ENCODE measurements at places on chromosomes 12 and 14.

DNA sequence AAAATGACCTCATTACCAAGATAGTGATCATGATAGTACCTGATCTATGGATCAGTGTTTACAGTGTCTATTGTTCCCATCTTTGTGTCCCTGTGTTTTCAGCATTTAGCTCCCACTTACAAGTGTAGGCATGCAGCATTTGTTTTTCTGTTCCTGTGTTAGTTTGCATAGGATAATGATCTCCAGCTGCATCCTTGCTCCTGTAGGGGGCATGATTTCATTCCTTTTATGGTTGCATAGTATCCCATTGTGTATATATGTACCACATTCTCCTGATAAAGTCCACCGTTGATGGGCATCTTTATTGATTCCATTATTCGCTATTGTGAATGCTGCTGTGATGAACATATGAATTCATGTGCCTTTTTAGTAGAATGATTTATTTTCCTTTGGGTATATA, 215.4 kb upstream of the NAV3 start:
- no peak for DNase-seq

GRCh38 chr12:15856097-15856982, 25.8 kb upstream of the STRAP start:
- DNase-seq: no peak

GRCh38 chr12:109728921-109729320, 15.3 kb downstream of the FAM222A start:
- no peak for DNase-seq

- no peak for DNase-seq
Observed at GRCh38 chr12:93167331-93167730, 210.4 kb upstream of the NUDT4 start.

GRCh38 chr14:34328178-34328577, 133.9 kb downstream of the SPTSSA start:
- no peak for DNase-seq

GRCh38 chr12:2416158-2416557, 363.4 kb downstream of the CACNA1C start:
- no peak for DNase-seq

DNA sequence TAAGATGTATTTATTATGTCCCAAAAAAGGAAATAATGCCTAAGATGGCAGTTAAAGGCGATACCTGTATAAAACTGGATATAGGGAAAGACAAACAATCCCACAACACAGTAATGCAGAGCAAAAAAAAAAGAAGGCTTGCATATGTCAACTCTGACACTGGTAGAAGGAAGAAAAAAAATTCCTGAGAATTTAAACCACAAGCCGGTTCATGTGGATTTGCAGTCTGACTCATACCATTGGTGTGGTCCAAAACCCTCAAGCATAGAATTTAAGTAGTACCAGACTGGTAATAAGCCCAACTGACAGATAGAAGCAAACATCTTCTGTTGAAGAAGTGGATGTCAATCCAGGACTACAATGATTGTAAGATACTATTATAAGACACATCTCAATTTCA, 7.2 kb downstream of the DNAI7 start:
- no peak for DNase-seq

GRCh38 chr14:20631023-20631879, 10.2 kb downstream of the OR6S1 start:
- DNase-seq: no peak

- no peak for DNase-seq
Observed at GRCh38 chr12:58976146-58976545, 55.8 kb upstream of the LRIG3 start.

GRCh38 chr14:64550621-64551333, 1.0 kb downstream of the PPP1R36 start:
- DNase-seq: no peak

- no peak for DNase-seq
Observed at GRCh38 chr12:119071638-119072231, 90.4 kb downstream of the SRRM4 start.

DNA sequence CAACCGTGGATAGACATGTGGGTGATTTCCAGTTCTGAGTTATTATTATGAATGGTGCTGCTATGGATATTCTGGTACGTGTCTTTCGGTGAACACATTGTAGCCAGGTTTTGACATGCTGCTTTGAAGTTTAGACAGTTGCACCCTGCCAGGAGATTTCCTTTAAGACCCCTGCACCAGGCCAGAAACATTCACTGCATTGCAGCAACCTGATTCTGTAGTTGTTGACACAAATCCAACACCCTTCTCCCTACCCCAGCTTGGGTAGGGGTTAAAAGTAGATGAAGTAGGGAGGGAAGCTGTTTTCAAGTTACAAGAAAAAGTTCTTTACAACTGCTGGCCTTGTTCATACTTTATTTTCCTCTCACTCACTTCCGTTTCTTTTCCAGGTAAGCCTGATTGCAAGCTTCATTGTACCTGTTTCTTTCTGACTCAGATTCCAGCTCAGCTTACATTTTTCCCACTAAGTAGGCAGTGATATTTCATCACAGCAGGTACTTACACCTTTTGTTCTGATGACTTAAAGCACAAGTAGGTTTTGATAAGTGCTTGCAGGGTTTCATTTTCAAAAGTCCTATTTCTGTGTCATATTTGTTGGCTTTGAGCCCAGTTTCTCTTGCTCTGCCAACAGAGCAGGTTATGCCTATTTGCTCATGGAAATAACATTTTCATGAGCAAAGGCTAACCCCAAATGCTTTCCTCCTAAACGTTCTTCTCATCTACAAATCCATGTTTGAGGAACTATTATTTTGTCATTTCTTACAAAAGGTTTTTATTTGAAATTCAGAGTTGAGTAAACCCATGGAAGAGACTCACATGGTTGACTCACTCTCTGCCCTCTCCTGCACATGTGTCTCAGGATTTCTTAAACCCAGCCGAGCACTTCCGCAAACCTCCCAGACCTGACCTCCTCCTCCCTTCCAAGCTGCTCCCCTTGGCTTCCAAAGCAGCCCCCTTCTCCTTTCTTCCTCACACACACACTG, 12.1 kb upstream of the LTA4H start:
- DNase-seq: no peak

GRCh38 chr12:24127919-24128721, 178.7 kb upstream of the SOX5 start:
- DNase-seq: no peak

DNA sequence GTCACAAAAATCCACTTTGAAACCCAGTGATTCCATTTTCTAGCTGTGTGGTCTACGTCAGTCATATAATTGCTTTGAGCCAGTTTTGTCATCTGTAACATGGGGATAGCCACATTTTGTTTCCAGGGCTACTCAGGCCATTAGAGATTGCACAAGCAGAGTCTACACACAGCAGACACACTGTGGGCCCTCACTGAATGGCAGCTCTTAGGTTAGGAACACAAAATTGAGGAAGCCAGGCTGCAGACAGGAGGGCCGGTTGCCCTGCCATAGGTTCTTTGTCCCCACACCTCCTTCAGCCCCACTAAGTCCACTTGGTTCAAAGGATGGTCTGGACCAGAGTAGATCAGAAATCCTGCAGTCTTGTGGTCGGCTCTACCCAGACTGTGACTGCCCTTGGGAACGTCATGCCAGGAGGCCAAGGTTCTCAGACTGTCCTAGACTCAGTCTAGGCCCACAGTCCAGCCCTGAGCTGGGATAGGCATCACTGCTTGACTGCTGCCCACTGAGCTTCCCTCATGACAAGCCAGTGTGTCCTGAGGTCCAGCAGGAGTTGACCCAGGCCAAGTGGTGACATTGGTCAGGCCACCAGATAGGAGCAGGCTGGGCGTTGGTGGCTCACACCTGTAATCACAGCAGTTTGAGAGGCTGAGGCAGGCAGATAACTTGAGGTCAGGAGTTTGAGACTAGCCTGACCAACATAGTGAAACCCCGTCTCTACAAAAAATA, 3.8 kb upstream of the MYH7 start:
- DNase-seq: no peak

GRCh38 chr12:76714415-76714814, 49.5 kb upstream of the ZDHHC17 start:
- DNase-seq: no peak

GRCh38 chr14:100130521-100130920, 28.9 kb downstream of the DEGS2 start:
- DNase-seq: no peak

DNA sequence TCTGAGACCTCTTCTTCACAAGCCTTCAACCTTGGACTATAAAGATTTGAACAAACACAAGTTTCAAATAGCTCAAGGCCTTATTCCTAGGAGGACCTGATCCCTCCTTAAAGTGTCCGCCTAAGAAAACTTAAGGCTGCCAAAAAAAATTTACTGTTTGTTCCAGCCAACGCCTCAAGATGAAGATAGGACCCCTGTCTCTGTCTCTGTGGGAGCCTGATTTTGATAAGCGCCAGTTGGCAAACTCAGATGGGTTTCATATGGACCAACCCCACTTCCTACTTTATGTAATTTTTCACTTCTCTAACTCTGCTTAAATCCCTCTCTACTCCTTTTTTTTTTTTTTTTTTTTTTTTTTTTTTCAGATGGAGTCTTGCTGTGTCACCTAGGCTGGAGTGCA, 11.0 kb downstream of the FKBP3 start:
- no peak for DNase-seq

DNA sequence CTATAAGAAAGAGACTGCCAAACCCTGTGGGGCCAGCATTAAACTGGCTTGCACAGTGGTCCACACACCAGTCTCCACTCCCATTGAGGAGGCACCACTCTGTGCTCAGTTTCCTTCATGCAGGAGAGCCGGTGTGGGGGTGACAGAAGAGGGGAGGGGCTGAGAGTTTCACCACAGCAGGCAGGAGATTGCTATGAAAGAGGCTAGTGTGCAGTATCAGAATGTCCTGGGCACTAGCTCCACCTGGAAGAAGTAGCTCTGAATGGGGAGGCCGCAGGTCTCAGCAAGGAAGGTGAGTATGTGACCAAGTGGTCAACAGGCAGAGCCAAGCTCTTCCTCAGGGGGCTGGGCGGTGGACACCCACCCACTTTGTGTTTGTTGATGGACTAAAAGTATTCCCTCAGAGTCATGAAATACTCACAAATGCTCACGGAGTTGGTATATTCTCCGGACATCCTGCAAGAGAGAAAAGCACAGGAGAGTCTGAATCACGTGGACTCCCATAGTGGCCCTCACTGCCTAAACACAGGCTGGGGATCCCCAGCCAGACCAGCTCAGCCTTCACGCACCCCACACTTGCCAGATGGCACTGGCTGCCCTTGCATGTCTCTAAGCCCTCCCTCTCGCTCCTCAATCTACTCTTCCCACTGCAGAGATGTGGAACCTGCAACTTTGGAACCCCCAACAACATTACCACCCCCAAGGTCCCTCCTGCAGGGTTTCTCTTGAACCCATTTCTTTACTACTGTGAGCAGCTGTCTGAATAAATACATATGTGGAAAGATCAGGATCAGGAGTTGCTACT, 7.8 kb upstream of the KRT72 start:
- no peak for DNase-seq

DNA sequence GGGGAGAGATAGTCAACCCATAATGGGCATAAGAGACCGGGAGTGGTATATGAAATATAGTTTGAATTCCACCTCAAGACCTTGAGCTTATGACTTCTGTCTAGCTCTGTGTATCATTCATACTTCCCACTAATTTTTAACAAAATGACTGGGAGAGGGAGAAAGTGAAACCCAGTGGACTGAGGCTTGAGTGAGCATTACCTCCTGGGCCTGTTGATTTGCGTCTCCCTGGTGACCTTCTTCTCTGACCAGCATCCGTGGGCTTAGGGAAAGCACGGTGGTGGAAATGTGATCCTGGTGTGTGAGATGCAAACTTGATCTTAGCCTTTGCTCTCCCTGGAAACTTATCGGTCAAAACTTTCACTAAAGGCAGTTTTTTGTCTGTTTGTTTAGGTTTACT, 207.9 kb upstream of the BCL2L14 start:
- no peak for DNase-seq

DNA sequence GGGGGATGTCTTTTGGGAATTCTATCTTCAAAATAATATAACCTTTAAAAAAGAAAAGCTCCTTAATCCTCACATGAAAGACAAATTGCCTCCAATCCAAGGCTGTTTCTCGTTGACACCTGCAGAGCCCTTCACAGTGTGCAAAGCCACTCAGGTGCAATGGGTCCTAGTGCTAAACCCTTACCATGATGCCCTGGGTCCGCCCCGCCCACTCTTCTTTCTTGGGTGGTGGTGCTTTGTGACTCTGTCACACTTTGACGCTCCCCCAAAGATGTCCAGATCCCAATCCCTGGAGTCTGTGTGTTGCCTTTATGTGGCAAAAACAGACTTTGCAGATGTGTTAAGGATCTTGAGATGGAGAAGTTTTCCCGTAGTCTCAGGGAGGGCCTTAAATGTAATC, 29.7 kb downstream of the CLMN start:
- DNase-seq: no peak

DNA sequence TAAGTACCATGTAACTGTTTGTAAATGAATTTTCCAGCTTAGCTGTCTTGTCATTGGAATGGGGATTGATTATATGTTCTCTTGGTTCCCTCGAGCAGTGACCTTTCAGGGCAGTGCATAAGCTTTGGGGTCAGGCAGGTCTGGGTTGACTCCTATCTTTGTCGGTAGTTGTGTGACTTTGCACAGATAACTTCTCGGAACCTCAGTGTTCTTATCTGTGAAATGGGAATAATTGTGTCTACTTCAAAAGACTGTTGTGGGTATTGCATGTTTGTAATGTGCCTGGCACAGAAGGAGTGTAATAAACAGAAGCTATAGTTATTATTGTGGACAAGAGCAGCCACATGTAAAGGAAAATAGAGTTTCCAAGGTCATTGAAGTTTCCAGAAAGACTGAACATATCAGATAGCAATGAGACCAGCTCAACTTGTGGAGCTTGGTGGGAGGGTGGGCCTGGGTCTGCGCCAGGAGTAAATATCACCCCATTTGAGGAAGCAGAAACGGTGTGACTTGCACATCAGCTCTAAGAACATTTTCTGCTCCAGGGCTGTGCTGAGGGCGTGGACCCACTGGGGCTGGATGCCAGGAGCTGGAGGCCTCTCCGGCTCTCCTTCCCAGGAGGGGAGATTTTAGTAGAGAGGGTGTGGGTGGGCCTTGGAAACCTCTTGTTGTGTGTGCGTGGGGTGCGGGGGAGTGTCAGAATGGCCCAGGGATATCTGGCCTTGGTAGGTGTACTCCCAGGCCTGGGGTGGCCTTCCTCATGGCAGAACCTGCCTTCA, 19.7 kb downstream of the FOS start:
- DNase-seq: no peak

- DNase-seq: no peak
Observed at GRCh38 chr12:67320614-67321295, 51.6 kb downstream of the CAND1 start.

DNA sequence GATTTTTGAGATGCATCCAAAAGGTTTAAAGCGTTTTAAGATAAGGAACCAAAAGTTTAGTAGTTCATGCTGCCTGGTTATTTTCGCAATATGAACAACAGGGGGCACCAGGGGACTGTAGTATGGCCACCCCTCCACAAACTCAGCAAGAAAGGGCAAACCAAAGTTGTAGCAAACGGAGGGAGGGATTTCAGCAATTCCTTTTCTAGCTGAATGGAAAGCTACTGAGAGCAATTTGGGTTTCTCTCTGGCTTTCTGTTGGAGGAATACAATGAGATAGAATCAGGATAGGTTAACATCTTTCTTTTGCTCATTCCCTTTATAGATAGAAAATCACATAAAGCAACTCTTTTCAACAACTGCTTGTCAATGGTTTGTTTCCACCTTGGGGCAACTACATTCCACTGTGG, 62.5 kb downstream of the DRAM1 start:
- DNase-seq: peak; percentile 29
